Bronchus fibroblast of lung (primary cell): ENCODE measurements at places on chromosomes 13 and 19. TPM values are rescaled to one million over a fixed set of nuclear protein-coding genes. Genes with fewer than 3 reads are reported as not detected.

NUFIP1 gene
- 3.9 and 4.5 TPM in 2 replicates for total RNA-seq

IZUMO1 gene
- under 0.01 TPM in 1 of 2 replicates, not detected in the other for total RNA-seq

MZT1 gene
- 15.3 and 22.5 TPM in 2 replicates for total RNA-seq

CLDND2 gene
- 0.89 TPM in 1 of 2 replicates, not detected in the other for total RNA-seq

URAD gene
- total RNA-seq: not detected in 2 replicates

RXFP2 gene
- total RNA-seq: not detected in 2 replicates

CAPN12 gene
- total RNA-seq: 0.50 and 1.5 TPM in 2 replicates

SIGLEC9 gene
- total RNA-seq: under 0.01 TPM in 1 of 2 replicates, not detected in the other

SIGLEC5 gene
- not detected in 2 replicates for total RNA-seq

KCNN4 gene
- 0.17 and 0.74 TPM in 2 replicates for total RNA-seq

TJP3 gene
- total RNA-seq: not detected in 2 replicates

ZNF296 gene
- 0.17 and 0.45 TPM in 2 replicates for total RNA-seq

PSG6 gene
- total RNA-seq: not detected in 2 replicates

LILRB2 gene
- not detected in 2 replicates for total RNA-seq

CEACAM8 gene
- total RNA-seq: not detected in 2 replicates

SCAF1 gene
- total RNA-seq: 28.4 and 28.6 TPM in 2 replicates

NDFIP2 gene
- 17.1 and 18.7 TPM in 2 replicates for total RNA-seq

MPV17L2 gene
- 24.0 and 29.0 TPM in 2 replicates for total RNA-seq

ATXN8OS gene
- total RNA-seq: not detected in 2 replicates

ZNF610 gene
- total RNA-seq: 1.5 and 1.8 TPM in 2 replicates

TRPC4 gene
- 0.45 and 0.50 TPM in 2 replicates for total RNA-seq

LILRB1 gene
- not detected in 2 replicates for total RNA-seq

FARSA gene
- total RNA-seq: 72.5 and 72.7 TPM in 2 replicates

TLE6 gene
- total RNA-seq: 0.17 and 0.30 TPM in 2 replicates

SBK2 gene
- total RNA-seq: not detected in 2 replicates

CGB3 gene
- total RNA-seq: not detected in 2 replicates

DAND5 gene
- total RNA-seq: not detected in 2 replicates

NFIX gene
- total RNA-seq: 41.0 and 42.9 TPM in 2 replicates

ZNF628 gene
- total RNA-seq: 5.4 and 9.4 TPM in 2 replicates

ZNF420 gene
- 2.4 and 4.7 TPM in 2 replicates for total RNA-seq

PRTN3 gene
- not detected in 2 replicates for total RNA-seq

LILRA1 gene
- total RNA-seq: not detected in 2 replicates

ZNF486 gene
- total RNA-seq: 5.4 and 8.2 TPM in 2 replicates

FAM124A gene
- total RNA-seq: 0.15 and 0.34 TPM in 2 replicates

APOE gene
- 21.0 and 25.3 TPM in 2 replicates for total RNA-seq

RDH8 gene
- total RNA-seq: not detected in 2 replicates

PRKD2 gene
- total RNA-seq: 15.8 and 17.8 TPM in 2 replicates

MISP3 gene
- total RNA-seq: 0.30 and 1.2 TPM in 2 replicates

SLC15A1 gene
- not detected in 2 replicates for total RNA-seq

S1PR4 gene
- not detected in 2 replicates for total RNA-seq

GAPDHS gene
- total RNA-seq: not detected in 2 replicates

ONECUT3 gene
- not detected in 2 replicates for total RNA-seq

MARCHF2 gene
- 34.5 and 47.1 TPM in 2 replicates for total RNA-seq

TNFSF13B gene
- 0.74 and 2.5 TPM in 2 replicates for total RNA-seq

TEX101 gene
- total RNA-seq: not detected in 2 replicates

CYP4F2 gene
- total RNA-seq: not detected in 2 replicates

CGB1 gene
- 2.9 TPM in 1 of 2 replicates, not detected in the other for total RNA-seq

GARIN5A gene
- total RNA-seq: 0.84 and 1.3 TPM in 2 replicates

CEACAM16 gene
- not detected in 2 replicates for total RNA-seq
